ENCODE measurements at places on chromosomes 2 and 18.

GRCh38 chr2:113117541-113118262 is 9.7 kb upstream of the IL1RN start:
- no peak for DNase-seq

DNA sequence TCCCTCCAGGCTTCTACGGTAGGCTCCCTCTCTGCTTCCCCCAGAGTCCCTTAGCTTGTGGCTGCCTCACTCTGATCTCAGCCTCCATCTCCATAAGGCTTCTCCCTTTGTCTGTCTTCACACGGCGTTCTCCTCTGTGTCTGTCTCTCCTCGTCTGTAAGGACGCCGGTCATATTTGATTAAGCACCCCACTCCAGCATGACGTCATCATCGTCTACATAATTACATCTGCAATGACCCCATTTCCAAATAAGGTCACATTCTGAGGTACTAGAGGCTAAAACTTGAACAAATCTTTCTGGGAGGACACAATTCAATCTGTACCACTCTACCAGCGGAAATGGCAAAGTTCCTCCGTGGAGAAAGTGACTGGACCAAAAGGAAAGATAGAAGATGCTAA is 8.3 kb upstream of the COL6A3 start:
- DNase-seq = no peak

- DNase-seq = peak; percentile 62
Observed at GRCh38 chr18:3062798-3063680, 50.1 kb upstream of the LPIN2 start.

DNA sequence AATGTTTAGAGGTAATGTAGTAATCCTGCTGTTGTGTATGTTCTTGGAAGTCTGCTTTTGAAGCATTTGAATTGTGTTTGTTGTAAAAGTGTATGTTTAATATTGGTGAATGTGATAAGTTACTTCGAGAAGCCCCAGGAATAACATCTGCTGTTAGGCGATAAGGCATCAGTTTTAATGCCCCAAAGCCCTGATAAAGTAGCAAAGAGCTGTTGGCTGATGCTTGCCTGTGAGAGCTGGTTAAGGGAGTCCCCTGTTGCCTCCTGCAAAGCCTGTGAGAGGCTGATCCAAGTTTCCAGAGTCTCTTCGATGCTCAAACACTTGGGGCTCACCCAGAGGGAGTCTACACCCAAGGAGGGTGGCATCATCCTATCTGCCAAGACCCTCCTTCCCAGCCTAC is 110.3 kb downstream of the RNF152 start:
- DNase-seq = no peak

GRCh38 chr2:75068546-75068945 is 110.1 kb downstream of the POLE4 start:
- DNase-seq = no peak

- DNase-seq = no peak
Observed at GRCh38 chr2:51420511-51420910, 388.6 kb upstream of the NRXN1 start.

GRCh38 chr2:112814278-112814677 is 22.3 kb downstream of the IL1B start:
- DNase-seq = no peak

DNA sequence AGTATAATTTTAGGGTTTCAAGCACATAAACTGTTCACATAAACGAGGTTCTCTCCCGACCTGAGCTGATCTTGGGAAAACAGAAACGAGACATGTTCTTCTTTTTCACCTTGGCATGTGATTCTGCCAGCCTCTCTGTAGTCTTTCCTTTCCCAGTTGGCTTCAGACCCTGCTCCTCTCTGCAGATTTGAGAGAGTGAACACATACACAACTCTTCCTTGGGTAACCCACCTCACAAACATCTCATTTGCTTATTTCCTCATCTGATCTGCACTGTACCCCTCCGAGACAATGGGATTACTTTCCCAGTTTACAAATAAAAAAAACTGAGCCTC is 46.1 kb downstream of the REEP1 start:
- no peak for DNase-seq

Data from KBM-7 (cell line).